ENCODE measurements at places on chromosomes 11 and 22. TPM values are rescaled to one million over a fixed set of nuclear protein-coding genes. Genes with fewer than 3 reads are reported as not detected.

IL10RA gene
- 79.6 TPM for total RNA-seq

CTSF gene
- 6.3 TPM for total RNA-seq

DNA sequence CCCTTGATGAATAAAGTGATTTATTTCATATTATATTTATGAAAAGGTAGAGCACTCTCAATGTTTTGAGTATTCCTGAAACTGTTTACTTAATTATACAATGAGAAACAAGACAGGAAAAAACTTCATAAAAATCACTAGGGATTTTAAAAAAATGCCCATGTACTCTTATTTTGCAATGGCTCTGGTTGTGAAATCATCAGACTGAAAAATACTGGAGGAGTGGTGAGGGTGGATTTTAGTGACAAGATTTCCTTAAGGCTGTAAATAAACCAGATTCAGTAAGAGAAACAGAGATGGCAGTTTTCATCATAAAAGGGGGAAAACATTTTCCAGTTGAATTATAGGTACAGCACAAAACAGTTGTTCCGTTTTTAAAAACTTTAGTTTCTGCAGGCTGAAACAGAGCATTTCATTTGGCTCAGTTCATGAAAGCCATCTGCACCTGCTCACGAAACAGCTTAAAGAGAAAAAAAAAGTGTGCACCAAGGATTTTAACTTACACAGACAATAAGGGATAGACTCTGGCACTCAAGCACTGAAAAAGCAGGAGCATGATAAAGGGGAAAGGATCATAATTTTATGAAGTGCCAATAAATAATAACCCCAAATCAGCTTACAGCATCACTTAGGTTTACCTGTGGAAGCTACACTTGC lies 100.7 kb downstream of the MAML2 start:
- peak overlapping the region; percentile 88 for H3K4me3 ChIP-seq
- H3K4me1 ChIP-seq: peaks cover 58% of the 10 kb centered on the region
- no peak for DNase-seq
- no peaks in the 10 kb centered on the region for H3K27me3 ChIP-seq
- H3K27ac ChIP-seq: peak overlapping the region; percentile 85
- no peaks in the 10 kb centered on the region for H3K36me3 ChIP-seq

DNA sequence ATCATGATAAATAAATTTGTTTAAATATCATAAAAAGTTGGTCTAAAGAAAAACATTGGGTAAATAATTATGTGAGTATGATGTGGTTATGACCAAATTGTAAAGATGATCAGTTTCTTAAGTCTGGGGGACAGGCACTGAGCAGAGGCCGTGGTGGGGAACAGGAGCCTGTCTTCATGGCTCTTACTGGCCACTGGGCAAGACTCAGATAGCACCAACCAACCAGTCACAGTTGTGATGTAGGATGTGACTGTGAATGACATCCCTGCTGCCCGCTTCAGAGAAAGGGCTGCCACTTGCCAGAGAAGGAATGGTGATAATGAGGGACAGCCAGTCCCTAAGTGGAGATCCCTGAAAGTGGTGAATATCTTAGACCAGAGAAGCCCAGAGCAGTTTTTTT lies 7.0 kb downstream of the PTPRJ start:
- no peak overlapping the region for H3K4me3 ChIP-seq
- peaks cover 2% of the 10 kb centered on the region for H3K36me3 ChIP-seq
- no peaks in the 10 kb centered on the region for H3K27me3 ChIP-seq
- H3K4me1 ChIP-seq: peaks cover 91% of the 10 kb centered on the region

- H3K4me3 ChIP-seq: no peak overlapping the region
- no peaks in the 10 kb centered on the region for H3K36me3 ChIP-seq
- no peaks in the 10 kb centered on the region for H3K27me3 ChIP-seq
- no peaks in the 10 kb centered on the region for H3K4me1 ChIP-seq
- no peak for DNase-seq
- H3K27ac ChIP-seq: no peak overlapping the region
Measured at GRCh38 chr11:16404781-16405285, 48.5 kb upstream of the SOX6 start.

DNA sequence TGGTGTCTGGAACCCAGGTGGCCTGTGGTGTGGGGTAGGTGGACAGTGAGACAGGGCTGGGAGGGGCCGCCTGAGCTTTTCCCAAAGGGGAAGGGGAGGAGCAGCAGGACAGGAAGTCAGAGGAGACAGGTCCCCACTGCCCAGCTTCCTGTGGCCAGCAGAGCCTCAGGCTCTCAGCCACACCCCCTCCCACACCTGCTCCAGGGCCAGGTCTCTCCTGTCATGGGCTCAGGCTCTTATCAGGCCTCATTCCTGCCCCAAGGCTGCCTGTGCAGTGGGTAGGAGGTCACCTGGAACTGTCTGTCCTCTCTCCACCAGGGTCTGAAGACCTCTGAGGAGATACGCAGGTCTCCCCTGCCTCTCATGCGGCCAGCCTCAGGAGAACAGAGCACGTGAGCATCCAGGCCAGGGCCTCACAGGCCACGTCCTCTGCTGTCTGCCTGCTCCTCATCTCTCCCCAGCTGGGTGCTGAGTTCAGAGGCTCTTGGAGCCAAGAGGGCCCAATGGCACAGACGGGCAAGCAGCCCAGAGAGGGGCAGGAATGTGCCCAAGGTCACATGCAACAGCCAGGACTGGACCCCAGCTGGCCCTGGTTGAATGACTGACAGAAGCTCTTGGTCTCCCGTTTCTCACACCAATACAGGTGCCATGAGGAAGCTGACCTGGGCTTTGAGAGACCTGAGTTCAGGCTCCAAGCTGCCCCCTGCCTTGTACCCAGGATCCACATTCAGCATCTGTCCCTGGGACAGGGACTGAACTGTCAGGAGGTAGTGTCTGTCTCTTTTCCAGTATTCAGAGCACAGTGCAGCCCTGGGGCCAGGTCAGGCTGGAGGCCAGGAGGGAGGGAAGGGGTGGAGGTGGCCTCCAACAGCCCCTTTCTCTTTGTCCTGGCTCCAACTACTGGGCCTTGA lies 16.7 kb downstream of the STARD10 start:
- no peak overlapping the region for H3K27ac ChIP-seq
- H3K36me3 ChIP-seq: no peaks in the 10 kb centered on the region
- no peaks in the 10 kb centered on the region for H3K27me3 ChIP-seq
- DNase-seq: no peak
